ENCODE measurements at places on chromosomes 3 and 15.

- DNase-seq = no peak
These were observed 13.9 kb downstream of the MAPKAPK3 start for GRCh38 chr3:50630877-50631276.

DNA sequence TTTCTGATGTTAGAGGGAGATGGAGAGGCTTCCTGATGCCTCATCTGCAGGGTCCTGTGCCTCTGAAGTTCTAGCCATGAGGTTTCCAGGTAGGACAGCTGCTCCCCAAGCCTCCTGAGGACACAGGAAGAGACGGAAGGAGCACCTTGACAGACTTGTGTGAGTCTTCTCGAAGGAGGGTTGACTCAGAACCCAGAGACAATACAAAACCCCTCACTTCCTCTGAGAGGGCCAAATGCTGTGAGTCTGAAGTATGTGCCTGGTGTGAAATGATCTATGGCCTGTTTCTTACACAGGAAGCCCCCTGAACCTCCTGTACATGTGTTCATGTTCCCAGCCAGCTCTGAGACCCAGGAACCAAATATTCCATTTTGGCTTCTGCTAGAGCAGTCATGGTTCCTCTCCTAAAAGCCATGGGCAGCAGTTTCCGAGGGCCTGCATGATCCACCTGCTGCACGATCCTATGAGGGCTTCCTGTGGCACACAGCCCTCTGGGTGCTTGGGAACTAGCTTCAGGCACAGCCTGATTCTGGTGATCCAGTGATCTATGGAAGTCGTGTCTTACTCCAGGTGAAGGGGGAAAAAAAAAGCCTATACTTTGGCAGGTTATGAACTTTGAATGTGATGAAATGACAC, 62.2 kb downstream of the AAGAB start:
- no peak for DNase-seq

DNA sequence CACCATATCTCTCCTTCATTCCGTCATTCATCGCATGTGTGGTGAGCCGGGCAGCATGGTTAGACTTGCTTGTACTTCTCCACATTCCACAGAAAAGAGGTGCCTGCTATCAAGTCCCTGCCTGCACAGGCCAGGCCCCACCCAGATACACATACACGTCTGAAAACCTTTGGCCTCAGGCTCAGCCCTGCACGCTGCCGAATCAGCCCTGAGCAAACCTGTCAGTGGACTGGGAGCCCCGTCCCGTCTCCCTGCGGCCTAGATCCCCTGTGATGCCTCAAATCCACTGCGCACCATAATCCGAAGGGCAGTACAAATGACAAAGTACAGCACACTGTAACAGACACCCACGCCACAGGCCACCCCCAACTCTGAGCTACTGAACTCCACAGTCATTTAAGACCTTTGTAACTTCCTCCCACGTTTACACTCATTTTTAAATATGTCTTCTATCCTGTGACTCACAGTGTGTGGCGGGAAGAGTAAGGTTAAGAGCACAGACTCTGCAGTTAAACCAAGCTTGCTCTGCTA, 67.1 kb downstream of the MB21D2 start:
- DNase-seq = no peak

GRCh38 chr15:87215100-87215499, 1041.4 kb downstream of the NTRK3 start:
- no peak for DNase-seq
